Stimulated activated CD4-positive, alpha-beta T cell treated with anti-CD3 and anti-CD28 coated beads, Interleukin-15, amount 100 ng/mL, for 24 hours (primary cell): ENCODE measurements at places on chromosomes 16 and 17.

DNA sequence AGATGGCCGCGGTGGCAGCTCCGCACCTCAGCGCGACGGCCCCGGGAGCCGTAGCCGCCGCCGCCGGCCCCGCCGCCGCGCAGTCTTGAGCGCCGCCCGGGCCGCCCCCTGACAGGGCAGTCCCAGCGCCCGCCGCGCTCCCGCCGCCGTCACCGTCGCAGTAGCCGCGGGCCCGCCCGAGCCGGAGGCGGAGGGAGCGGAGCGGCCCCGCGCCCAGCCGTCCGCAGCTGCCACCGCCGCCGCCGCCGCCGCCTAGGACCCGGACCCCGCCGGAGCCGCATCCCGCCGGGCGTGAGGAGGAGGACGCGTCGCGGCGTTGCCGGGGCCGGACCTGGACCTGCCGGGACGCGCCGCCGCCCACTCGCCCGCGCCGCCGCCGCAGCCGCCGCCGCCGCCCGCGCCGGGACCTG lies 218 bp downstream of the TNRC6C start:
- DNase-seq: no peak

- no peak for DNase-seq
These were observed 249.3 kb upstream of the CIBAR2 start for GRCh38 chr16:85361441-85362118.

DNA sequence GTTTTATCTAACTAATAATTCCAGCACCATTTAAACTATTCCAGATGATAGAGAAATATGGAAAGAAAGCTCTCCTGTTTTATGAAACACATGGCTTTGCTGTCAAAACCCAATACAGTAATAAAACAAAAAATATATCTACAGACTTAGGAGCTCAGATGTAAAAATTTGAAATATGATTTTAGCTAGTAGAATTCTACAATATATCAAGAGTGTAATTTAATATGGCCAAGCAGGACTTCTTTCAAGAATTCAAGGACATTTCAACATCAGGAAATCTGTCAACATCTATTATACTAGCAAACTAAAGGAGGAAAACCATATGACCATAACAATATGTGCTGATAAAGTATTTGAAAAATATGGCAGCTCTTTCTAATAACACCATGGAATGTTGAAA lies 57.5 kb downstream of the CCDC182 start:
- DNase-seq: no peak

DNA sequence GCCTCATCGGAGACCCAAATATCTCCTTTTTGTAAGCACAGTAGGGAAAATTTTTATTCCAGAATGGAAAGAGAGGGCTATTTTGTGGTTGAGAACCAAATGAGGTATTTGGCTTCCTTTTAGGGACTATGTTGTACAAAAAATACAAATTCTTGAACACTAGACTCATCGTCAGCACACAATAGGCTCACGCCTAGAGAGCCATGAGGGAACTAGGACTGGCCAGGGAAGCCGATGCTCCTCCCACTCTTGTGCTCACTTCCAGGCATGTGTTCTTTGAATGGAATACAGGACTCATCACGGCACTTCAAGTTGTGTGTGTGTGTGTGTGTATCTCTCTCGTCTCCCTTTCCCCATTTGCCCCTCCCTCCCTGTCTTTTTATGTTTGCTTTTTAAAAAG lies 17.8 kb upstream of the BLMH start:
- DNase-seq: no peak

DNA sequence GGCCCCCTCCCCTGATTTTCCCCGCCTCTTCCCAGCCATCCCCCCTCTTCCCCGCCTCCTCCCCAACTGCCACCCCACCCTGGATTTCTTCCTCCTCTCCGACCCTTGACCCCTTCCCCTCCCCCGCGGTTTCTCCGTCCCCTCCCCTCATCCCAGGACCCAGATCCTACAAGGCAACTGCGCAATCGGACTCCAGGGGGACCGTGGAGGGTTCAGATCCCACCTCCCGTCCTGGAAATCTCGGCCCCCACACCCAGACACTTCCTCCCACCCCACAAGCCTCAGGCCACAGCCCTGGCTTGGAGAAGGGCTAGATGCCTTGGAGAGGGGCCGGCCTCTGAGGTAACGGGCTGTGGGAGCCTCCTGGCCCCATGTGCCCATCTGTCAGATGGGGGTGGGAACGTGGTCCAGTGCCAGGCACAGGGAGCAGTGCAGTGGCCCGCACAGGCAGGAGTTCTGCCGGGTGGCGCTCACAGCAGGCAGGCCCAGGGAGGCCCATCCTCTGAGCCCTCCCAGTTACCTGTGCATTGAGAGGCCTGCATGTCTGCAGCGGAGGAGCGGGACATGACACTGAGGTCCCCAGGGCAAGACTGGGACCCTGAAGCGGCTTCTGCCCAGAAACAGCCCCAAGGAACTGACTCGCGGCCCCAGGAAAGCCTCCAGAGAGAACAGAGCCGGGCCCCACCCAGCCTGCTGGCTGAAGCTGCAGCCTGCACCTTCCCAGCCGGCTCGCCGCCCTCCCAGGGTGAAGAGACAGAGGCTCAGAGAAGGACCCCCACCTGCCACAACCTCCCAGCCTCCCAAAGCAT lies 16.7 kb downstream of the ZNF423 start:
- no peak for DNase-seq

DNA sequence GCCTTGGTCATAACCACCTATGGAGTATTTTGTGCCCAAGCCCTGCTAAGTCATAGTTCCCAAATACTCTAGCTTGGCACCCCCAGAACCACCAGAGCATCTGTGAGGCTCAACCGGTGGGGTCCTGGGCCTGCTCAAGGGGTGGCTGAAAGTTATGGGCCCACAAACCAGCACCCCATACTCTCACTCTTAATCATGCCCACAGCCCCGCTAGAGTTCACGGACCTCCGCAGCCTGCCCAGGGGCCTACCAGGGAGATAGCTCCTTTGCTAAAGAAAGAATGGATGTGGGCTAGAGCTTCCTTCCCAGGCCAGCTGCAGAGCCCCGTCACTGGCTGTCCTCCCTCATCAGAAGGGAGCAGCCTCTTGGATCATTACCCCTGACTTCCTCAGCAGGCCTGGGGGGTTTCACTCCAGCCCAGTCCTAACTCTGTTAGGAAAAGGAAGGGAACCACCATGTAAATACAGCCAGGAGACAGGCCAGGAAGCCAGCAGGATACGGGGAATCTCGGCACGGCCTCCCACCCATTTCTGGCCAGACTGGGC lies 1.4 kb downstream of the GIT1 start:
- DNase-seq: no peak

GRCh38 chr17:4474093-4474492 lies 24.6 kb upstream of the SPNS2 start:
- no peak for DNase-seq

DNA sequence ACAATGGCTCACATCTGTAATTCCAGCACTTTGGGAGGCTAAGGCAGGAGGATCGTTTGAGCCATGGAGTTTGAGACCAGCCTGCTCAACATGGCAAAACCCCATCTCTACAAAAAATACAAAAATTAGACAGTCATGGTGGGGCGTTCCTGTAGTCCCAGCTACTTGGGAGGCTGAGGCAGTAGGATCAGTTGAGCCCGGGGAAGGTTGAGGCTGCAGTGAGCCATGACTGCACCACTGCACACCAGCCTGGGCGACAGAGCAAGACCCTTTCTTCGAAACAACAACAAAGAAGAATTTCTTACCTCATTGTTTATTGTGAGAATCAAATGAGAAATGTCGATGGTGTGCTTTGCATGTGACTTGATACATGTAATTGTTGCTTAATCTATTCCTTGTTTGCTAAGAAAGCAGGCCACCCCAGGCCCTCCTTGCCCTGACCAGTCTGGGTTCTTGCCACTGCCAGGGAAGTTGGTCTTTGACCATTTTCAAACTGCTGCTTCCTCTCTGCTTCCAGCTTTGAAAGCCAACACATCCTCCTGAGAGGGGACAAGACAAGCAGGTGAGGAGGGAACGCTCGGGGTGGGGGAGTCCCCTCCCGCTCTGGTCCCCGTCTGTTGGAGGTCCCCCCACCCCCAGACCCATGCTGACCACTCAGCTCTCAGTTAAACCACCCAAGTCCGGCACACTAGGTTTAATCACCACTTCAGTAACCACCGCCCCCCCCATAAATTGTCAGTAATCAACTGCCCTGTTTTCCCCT lies 47.3 kb upstream of the CPNE2 start:
- DNase-seq: no peak

DNA sequence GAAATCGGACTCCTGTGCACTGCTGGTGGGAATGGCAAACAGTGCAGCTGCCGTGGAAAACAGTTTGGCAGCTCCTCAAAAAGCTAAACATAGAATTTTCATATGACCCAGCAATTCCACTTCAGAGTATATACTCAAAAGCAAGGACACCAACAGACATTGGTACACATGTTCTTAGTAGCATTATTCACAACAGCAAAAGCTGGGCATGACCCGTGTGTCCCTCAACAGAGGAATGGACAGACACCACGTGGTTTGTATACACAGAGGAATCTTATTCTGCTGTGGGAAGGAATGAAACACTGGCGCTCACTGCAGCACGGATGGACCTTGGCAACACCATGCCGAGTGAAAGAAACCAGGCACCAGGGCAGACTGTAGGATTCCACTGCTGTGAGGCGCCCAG lies 16.0 kb downstream of the NPTX1 start:
- no peak for DNase-seq

DNA sequence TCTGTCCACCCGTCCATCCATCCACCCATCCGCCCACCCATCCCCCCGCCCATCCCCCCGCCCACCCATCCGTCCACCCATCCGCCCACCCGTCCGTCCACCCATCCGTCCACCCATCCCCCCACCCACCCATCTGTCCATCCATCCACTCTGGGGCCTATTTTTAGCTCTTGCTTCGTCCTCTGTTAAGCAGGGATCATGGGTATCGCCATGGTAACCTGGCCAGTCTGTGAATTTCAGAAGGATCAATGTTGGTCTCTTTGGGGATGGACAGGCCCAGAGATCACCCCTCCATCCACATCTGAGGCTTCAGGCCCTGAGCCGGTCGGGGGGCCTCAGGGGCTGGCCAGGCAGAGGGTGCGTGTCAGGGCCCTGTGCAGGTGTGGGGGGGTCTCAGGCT lies 15.2 kb upstream of the DPEP1 start:
- DNase-seq: peak; percentile 29

DNA sequence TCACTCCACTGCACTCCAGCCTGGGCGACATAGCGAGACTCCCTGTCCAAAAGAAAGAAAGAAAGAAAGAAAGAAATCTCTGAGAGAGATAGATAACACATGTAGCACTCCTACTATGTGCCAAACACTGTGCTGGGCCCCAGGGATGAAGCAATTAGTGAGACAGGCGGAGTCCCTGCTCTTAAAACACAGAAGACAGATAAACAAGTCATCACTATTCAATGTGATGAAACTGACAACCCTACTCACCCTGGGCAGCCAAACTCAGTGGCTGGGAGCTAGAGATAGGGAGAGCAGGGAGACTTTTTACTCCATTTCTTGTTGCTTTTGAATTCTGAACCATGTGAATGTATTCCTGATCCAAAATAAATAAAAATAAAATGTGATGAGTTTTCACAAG lies 35.2 kb upstream of the GOSR2 start:
- no peak for DNase-seq

- DNase-seq: no peak
These were observed 140.0 kb downstream of the SPACA3 start for GRCh38 chr17:33131620-33132019.

DNA sequence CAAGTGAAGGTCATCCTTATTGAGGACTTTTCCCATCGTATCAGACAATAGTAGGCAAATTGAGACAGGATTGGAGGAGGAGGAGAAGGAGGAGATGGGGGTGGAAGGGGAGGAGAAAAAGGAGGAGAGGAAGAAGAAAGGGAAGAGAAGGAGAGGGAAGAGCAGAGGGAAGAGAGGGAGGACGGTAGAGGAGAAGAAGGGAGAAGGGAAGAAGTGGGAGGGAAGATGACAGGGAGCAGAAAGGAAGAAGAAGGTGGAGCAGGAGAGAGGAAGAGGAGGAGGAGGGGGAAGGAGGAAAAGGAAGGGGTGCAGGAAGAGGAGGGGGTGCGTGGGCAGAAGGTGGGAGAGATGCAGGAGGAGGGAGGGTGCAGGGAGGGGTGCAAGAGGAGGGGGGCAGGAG lies 26.0 kb downstream of the ABCC6 start:
- no peak for DNase-seq

- DNase-seq: no peak
These were observed 12.1 kb downstream of the HEATR9 start for GRCh38 chr17:35856603-35857002.

GRCh38 chr16:57774705-57775285 lies 27.5 kb downstream of the KIFC3 start:
- no peak for DNase-seq

- no peak for DNase-seq
These were observed 204.1 kb upstream of the NOG start for GRCh38 chr17:56389356-56389755.

GRCh38 chr17:61009663-61010062 lies 332.0 kb downstream of the BCAS3 start:
- DNase-seq: no peak

- no peak for DNase-seq
These were observed 23.8 kb downstream of the TMEM92 start for GRCh38 chr17:50298018-50298417.

DNA sequence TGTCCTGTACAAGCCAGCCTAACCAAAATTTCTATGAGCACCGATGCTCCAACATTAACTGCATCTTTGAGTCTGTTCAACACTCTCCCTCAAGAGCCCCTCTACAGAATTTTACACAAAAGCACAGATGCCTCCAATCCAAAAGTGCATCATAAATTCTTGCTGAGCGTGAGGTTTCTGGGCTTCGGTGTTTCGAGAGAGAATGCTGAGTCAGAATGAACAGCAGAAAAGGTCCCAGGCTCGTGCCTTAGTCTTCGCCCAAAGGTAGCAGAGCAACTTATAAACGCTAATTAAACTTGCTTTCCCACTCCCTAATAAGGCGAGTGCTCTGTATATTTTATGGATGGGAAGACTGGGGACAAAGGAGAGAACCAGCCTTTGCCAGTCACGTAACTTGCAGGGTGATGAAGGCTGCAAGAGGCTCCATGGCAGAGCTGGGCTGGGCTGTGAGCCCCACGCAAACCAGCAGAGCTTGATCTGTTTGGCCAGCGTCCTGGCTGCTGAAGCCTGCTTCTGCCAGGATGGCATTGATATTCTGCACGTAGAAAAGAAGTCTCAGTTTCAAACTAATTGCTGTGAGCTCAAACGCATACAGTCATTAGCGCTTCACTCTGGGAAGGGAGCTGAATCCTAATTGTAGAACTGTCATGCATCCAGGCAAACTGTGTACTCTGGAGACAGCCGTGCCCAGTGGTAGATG lies 138.5 kb downstream of the DNAH9 start:
- DNase-seq: no peak

GRCh38 chr17:63402431-63403212 lies 43.5 kb downstream of the CYB561 start:
- no peak for DNase-seq

GRCh38 chr17:15469260-15469659 lies 1.8 kb upstream of the CDRT4 start:
- DNase-seq: no peak

DNA sequence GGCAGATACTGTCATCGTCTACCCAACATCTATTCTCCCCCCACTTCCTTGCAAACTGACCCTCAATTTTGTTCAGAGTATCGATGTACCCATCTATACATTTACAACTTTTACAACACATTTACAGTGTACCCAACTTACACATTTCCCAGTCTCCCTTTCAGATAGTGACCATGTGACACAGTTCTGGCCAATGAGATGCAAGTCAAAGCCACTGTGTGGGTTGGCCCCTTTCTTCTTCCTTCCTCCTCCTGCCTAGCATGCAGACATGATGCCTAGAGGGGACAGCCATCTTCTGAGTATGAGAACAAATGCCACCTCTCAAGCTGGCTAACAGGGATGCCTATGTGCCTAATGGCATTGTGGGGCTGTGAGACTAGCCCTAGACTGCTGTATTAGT lies 11.3 kb upstream of the NFAT5 start:
- no peak for DNase-seq

GRCh38 chr17:83160443-83161297 lies 81.3 kb downstream of the METRNL start:
- no peak for DNase-seq
